ENCODE measurements at places on chromosomes 6 and 20.

DNA sequence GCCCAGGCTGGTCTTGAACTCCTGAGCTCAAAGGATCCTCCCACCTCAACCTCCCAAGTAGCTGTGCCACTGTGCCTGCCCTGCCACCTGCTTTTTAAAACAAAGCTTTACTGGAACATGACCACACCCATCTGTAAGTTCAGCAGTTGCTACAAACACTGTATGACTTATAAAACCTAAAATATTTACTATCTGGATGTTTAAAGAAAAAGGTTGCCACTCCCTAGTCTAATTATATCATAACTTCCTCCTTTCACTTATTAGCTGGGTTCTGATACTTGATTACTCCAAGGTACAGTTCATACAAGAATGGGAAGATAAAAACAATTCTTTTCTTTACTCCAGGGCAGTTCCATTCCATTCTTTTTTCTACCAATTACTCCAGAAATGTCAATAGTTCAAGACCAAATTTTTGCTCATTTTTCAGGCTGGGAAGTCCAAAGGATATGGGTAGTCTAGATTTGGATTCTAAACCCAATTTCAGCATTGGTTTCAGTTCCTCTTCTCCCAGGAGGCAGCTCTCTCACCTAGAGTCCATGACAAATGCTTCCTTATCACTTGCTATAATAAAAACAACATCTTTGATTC, 63.1 kb downstream of the SEC63 start:
- no peak for DNase-seq

GRCh38 chr6:137666202-137666774, 172.1 kb upstream of the OLIG3 start:
- DNase-seq: no peak

DNA sequence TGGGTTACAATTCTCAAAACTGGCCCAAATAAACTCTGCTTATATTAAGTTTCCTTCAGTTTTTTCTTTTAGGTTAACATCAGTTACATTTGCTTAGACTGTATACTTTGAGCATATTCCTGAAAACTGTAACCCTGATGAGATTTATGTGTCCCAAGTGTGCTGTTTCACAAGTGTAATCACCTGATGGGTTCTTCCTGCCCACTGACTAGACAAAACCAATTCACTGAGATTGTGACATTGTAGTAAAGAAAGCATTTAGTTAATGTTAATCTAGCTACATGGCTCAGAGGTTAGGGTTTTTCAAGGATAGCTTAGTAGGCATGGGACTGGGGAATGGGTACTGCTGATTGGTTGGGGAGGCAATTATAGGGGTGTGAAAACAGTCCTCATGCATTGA, 53.6 kb downstream of the CCN2 start:
- DNase-seq: no peak

GRCh38 chr6:1524040-1524480, 85.7 kb upstream of the FOXC1 start:
- DNase-seq: peak; percentile 68

- DNase-seq: no peak
Measured at GRCh38 chr20:56178219-56178618, 70.3 kb upstream of the MC3R start.

- no peak for DNase-seq
Measured at GRCh38 chr6:33080127-33081089, 4.6 kb downstream of the HLA-DPB1 start.

DNA sequence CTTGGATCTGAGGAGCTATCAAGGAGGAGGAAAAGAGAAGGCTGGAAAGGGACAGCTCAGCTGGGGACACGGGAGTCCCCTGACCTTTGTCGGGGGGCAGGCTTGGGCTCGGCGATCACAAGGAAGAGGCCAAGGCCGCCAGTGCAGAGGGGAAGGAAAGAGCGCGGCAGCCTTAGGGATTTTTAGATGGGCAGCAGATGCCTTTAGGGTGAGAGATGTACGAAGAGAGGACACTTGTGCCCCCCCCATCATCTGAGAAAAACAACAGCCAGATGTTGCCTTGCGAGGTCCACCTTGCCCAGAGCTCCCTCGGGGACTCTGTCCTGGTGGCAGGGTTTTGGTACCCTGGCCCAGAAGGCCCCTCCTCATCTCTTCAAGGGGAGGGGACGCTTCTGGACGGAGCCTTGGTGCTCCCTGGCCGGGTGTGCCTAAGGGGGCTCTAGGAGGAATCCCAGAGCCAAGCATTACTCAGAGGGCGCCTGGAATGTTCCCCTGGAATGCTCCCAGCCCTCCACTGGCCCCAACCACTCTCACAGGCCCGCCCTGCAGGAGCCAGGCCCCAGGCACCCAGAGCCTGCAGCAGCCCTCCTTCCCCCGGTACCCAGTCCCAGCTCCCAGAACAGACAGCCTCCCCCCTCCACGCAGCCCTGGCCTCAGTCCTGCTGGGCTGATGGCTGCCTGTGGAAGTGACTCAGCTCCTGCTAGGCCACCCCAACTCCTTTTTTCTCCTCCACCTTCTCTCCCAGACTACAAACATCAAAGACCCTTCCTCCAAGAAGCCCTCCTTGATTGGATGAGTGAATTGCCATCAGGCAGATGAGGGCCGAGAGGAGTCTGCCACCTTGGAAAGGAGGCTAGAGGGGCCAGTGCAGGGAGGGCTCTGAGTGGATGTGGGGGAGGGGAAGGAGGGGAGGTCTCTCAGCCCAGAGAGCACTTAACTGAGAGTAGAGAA, 1.8 kb downstream of the ADAM33 start:
- no peak for DNase-seq

DNA sequence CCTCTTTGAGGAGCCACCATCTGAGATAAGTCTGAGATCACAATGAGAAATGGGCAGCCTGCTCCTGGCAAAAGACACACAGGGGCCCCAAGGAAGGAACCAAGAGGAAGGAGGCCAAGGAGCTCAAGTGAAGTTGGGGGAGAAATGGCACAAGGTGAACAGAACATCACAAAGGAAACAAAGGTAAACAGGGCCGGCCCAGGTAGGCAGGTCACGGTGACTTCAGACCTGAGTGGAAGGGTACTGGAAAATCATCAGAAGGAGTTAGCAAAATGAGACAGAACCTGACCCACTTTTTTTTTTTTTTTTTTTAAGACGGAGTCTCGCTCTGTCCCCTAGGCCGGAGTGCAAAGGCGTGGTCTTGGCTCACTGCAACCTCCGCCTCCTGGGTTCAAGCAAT, 11.3 kb downstream of the ZMYND8 start:
- no peak for DNase-seq

DNA sequence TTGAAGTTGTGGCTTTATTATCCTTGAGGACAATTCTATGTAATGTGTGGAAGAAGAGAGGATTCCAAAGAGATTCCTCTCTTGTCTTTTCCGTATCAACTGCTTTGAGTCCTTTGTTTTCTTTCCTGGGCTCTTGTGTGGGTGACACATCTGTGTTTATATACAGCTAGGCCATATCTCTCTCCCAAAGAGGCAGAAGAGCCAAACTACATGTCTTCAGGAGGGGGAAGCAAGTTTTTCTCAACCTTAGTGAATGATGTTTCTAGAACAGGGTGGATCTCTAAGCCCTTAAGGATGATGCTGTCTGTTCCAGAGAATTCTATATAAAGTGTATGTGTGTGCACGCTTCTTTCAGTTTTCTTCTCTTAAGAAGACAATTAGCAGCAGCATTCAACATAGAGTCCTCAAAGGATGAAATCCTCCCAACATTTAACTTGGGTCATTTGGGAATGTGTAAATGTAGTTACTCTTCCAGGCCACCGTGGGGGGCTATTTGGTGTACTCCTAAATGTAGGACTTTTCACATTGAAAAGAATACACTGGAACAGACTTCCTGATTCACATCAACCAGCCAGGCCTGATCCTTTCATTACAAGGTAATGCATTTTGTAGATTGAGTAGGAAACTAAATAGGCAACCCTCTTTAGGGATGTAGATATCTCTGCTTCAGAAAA, 92.8 kb upstream of the EEF1E1 start:
- DNase-seq: peak; percentile 27

- no peak for DNase-seq
Measured at GRCh38 chr6:21710908-21711627, 117.5 kb downstream of the SOX4 start.

DNA sequence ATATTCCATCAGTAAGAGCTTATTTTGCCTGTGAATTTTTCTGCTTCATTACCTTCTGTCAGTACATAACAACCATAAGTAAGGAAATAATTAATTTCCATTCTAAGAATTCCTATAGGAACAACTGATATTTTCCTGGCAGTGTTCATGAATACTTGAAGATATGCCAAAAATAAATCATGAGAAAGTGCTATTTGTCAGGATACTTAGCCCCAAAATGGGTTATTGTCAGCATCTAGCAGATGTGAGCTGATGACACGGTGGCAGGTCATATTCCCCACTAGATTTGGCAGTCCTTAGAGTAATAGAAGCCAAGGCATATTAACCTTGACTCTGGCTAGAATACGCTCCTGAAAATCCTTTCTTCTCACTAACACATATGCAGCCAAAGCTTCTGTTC, 43.2 kb upstream of the CRISP1 start:
- no peak for DNase-seq

GRCh38 chr6:124143435-124143834, 339.8 kb downstream of the NKAIN2 start:
- DNase-seq: no peak

DNA sequence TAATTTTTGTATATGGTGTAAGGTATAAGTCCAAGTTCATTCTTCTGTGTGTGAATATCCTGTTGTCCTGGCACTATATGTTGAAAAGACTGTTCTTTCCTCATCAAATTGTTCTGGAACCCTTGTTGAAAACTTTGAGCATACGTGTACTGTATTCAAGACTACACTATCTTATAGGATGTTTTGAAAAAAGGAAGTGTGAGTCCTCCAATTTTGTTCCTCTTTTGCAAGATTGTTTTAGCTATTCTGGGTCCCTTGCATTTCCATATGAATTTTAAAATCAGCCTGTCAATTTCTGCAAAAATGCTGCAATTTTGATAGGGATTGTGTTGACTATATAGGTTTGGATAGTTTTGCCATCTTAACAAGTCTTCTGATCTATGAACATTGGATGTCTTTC, 195.2 kb downstream of the BACH2 start:
- DNase-seq: no peak

- no peak for DNase-seq
Measured at GRCh38 chr20:33688938-33689424, 2.8 kb upstream of the E2F1 start.

DNA sequence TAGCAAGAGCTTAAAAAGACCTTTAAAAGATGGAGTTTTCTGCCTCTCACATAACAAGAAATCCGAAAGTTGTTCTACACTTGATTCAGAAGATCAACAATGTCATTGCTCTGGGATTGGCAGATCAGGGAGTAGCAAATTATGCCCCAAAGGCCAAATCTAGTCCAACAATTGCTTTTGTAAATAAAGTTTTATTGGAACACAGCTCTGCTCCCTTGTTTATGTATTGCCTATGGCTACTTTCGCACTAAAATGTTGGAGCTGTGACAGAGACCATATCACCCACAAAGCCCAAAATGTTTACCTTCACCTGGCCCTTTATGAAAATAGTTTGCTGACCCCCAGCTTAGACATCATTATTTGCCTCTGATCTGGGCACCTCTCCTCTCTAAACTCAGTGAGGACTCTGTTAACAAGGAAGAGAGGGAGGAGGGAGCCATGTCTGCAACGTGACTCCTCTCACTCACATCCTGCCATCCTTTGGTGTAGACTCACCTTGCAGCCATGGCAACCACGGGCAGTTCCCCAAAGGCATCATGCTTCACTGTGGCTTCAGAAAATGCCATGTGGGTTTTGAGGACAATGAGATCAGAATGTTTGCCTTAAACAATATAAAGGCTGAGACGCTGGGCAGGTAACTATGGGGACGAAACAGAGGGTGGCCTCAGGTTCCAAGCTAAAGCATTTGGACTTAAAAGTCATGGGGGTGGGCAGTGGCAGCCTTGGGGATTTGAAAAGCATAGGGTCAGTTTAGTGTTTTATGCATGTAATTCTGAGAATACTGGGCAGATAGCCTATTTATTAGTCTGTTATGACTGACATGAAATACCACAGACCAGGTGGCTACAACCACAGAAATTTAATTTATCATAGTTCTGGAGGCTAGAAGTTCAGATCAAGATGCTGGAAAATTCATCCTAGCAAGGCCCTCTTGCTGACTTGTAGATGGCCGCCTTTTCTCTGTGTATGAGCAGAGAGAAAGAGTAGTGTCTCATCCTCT, 149.7 kb upstream of the TNFAIP3 start:
- no peak for DNase-seq

DNA sequence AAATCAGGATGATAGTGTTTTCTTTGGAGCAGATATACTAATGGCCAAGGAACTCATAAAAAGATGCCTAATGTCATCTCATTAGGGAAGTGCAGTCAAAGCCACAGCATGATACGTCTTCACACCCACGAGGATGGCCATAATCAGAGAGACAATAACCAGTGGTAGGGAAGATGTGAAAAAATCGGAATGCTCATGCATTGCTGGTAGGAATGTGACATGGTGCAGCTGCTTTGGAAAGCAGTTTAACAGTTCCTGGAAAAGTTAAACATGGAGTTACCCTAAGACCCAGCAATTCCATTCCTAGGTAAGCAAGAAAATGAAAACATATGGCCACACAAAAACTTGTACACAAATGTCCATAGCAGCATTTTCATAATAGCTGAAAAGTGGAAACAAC, 29.9 kb downstream of the BCAS1 start:
- DNase-seq: no peak

GRCh38 chr6:75101896-75102295, 104.0 kb downstream of the COL12A1 start:
- DNase-seq: no peak

- DNase-seq: no peak
Measured at GRCh38 chr20:59068534-59068933, 25.9 kb upstream of the PRELID3B start.

DNA sequence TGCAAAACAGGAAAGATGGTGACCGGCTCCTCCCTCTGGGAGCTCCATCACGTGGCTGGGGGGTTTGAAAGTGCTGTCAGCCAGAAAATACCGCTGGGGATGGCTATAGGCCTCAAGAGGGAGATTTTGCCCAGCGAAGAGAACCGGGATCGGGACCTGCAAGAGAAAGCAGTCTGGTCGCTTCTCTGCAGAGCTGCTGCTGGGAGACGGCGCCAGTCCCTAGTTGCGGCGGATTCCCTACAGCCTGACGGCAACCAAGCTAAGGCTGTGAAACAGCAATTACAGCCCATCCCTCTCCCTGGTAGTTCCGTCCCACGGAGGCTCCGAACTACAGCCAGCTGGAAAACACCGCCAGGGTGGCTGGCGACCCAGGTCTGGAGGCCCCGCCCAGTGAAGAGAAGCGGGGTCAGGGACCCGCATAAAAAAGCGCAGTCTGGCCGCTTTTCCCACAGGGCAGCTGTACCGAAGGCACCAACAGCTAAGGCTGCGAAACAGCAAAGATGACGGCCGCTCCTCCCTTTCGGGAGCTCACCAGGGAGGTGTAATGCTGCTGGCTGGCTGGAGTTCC, 238.1 kb upstream of the IRAK1BP1 start:
- DNase-seq: no peak

Data from HEK293T (cell line).